Spinal cord (tissue), 10 donors: ENCODE measurements at places on chromosomes 7 and 10. TPM values are rescaled to one million over a fixed set of nuclear protein-coding genes. Genes with fewer than 3 reads are reported as not detected.
A peak's percentile ranks its signal among the peaks of the same experiment; 100 is the strongest.

- no peak for DNase-seq
Observed at GRCh38 chr10:103587073-103587472, 93.6 kb downstream of the NEURL1 start.

GRCh38 chr10:78764436-78764835 lies 304.3 kb upstream of the ZMIZ1 start:
- DNase-seq, result no peak

DNA sequence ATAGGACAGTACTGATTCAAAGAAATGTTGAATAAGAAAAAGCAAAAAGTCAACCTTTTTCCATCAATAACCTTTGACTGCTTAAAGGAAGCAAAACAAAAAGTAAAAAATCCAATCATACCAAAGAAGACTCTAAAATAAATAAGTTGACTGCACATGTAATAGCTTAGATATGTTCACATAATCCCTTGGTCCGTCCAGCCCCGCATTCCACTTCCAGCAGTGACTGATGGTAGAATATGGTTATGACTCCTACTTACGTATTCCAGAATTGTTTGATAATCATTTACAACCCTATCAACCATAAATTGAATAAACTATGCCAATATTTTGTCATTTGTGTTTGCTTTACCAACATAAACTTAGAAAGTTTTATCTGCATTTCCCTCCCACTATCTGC lies 77.9 kb downstream of the CTNNA3 start:
- DNase-seq, result no peak

DNA sequence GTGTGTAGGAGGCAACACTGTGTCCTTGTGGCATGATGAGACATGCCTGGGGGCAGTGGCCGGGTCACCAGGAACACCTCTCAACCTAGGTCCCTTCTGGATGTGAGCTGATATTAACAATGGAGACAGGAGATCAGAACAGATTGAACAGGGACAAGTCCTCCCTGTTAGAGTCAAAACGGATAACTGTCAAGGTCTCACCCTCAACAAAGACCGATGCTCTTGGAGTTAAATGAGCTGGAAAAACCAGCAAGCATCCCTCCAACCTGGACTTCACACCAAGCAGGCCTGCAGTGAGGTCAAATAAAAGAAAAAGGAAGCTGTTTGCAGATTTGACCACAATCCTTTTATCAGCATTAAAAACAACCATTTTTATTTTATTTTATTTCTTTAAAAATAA lies 49.0 kb downstream of the SLIT1 start:
- no peak for DNase-seq

DNA sequence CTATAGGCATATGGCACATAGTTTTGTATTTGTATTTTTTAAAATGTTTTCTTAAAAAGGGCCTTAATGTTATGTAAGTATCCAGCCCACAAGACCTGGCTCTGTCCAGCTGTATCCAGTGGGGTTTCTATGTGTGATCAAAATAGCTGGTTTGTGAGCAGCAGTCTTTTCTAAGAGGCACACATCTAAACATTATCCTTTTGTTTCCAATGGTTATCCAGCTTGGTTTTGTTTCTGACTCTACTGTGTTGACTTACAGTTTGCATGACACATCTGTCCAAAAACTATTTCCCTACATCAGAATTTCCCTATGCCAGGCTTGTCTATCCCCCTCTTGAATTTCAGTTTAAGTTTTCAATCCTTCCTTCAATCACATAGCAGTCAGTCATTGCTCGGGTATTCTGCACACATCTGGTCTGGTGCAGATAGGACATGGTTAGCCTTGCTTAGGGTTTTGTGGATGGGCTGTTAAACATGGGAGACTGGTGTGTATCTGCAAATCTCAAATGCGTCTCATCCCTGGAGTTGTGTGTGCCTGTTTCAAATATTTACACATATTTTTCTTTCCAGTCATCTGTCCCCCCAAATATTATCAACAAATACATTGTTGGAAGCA lies 104.2 kb downstream of the SAMD9 start:
- DNase-seq, result no peak

DNA sequence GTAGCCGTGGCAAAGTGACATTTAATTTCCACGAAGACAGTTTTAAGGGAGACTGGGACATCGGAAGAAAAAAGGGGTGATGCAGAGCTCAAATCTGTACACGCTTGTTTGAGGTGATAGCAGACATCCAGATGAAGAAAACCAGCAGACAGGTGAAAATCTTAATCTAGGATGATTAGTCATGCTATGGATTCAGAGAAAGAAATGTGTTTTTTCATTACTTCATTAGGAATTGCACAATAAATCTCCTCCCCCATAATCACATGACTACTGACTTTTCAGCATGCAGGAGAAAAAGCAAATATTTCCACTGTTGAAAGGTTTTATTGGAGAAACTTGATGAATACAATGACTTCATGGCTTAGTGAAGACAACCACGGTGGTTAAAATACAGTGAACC lies 2.5 kb downstream of the NUDT5 start:
- DNase-seq, result no peak

DNA sequence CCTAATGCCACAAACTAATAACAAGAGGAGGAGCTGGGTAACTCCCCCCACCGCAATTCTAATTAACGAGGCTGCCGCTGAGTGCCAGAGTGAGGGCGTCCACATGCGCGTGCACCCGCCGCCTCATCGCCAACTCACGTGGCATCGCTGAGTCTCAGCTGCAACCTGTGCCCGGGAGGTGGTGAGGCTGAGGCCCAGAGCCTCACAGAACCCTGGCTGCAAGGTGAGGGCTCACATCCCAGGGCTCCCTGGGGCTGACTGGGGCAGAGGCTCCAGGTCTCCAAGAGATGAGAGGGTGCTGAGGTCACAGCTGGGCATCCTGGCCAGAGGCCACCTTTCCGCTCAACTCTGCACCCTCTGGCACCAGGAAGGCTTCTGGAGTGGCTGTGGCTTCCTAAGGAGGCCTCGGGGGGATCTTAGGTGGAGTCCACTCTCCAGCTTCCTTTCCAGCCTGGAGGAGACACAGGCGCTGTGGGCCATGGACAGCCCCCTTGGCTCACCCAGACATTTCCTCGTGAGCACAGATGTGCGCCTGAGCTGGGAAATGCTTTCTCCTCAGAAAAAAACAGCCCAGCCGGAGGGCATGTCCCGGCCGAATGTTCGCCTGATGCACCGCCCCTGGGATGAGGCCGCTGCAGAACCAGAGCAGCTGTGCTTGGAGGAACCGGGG lies 242.6 kb downstream of the MAD1L1 start:
- DNase-seq, result peak; percentile 86

- DNase-seq, result no peak
Observed at GRCh38 chr10:20117471-20117870, 301.2 kb downstream of the PLXDC2 start.

The TRIL gene
- total RNA-seq, result 17.4 TPM

The SPACDR gene
- total RNA-seq, result 2.0 TPM

The UTF1 gene
- not detected for total RNA-seq

The ADRB1 gene
- 2.9 TPM for total RNA-seq

The FXYD4 gene
- total RNA-seq, result not detected
